ENCODE measurements at places on chromosomes 1 and 21. TPM values are rescaled to one million over a fixed set of nuclear protein-coding genes. Genes with fewer than 3 reads are reported as not detected.
A peak's percentile ranks its signal among the peaks of the same experiment; 100 is the strongest.

The CCDC190 gene
- polyA plus RNA-seq: not detected

The DFFB gene
- 4.8 TPM for polyA plus RNA-seq

The ALPL gene
- 0.12 TPM for polyA plus RNA-seq

The ROR1 gene
- polyA plus RNA-seq: 0.67 TPM

The BMP8A gene
- polyA plus RNA-seq: not detected

The TCHHL1 gene
- polyA plus RNA-seq: not detected

The LCE1C gene
- not detected for polyA plus RNA-seq

The PAX7 gene
- polyA plus RNA-seq: not detected

The GBP6 gene
- polyA plus RNA-seq: not detected

The HENMT1 gene
- not detected for polyA plus RNA-seq

The PKLR gene
- polyA plus RNA-seq: 29.3 TPM

The TNNT2 gene
- 0.63 TPM for polyA plus RNA-seq

The TMPRSS2 gene
- polyA plus RNA-seq: 1.9 TPM

The TMEM79 gene
- 0.99 TPM for polyA plus RNA-seq

The NUF2 gene
- 13.6 TPM for polyA plus RNA-seq

The OR2T35 gene
- not detected for polyA plus RNA-seq

The GREM2 gene
- 0.10 TPM for polyA plus RNA-seq

The EFNA3 gene
- polyA plus RNA-seq: 5.7 TPM

The CADM3 gene
- polyA plus RNA-seq: not detected

The AIM2 gene
- not detected for polyA plus RNA-seq

The PEA15 gene
- 35.2 TPM for polyA plus RNA-seq

The PLA2G2C gene
- not detected for polyA plus RNA-seq

The MROH9 gene
- polyA plus RNA-seq: not detected

DNA sequence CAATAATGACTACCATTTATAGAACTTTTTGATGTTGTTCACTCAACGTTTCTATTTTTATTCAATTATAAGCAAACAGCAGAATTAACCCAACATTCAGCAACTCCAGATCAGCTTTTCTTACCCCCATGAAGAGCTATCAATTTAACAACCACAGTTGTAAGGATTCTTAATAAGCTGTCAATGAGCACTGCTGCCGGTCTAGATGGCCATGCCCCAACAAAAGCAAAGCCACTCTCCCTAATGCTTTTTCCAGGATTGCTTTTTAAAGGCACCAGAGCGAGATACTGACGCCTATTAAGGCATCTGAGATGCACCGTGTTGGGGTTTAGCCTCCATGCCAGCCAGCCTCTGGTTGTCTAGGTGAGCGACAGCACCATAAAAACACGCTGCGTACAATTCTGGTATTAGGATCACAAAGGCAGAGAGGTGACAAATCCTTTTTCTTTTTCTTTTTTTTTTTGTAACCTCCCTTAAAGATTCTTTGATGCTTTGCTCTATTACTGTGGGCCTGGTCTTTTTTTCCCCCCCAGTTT is 39.5 kb downstream of the PTPRC start:
- no peak for DNase-seq

- DNase-seq: peak; percentile 53
Measured at GRCh38 chr1:12539705-12540579, 78.1 kb downstream of the DHRS3 start.

- no peak for DNase-seq
Measured at GRCh38 chr1:35038723-35039122, 7.0 kb upstream of the ZMYM6 start.

DNA sequence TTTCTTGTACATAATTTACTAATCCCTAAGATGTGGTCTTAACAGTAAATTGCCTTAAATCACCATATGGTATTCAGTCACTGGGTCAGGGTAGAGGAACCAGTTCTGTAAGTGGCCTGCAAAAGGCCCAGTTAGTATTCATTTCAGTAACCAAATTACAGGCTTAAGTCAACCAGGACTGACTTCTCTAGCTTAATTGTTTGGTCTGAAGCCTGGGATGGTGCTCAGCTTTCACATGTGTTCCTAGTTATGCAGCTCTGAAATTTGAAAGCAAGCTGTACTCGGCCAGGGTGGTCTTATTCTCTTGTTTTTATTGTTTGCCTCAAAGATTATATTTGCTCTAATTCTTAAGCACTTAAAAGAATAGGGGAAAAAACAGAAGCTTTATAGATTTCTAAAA is 144.6 kb downstream of the MAGI3 start:
- no peak for DNase-seq

DNA sequence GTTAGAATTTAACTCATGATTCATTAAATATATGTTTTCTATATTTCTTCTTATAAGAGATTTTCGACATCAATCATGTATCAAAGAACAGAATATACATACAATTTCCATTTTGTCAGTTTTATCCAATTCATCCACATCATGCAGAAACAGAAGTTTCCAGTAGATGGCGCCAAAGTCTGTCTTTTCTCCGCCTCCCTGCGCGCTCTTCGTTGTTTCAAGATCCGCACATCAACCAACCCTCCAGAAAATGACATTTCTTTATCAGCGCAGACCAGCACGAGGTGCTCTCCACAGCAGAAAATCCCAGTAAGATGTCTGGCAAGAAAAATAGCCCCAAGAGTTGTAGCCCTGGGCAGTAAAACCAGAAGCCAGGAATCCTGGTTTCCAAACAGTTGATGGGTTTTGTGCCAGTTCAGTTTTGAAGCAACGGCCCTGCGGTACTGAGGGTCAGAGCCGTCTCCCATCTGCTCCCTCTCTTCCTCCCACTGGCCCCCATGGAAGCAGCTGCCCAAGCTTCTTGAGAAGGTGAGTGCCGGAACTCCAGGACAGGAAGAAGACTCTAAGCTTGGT is 38.6 kb upstream of the GPR137B start:
- peak; percentile 42 for DNase-seq

DNA sequence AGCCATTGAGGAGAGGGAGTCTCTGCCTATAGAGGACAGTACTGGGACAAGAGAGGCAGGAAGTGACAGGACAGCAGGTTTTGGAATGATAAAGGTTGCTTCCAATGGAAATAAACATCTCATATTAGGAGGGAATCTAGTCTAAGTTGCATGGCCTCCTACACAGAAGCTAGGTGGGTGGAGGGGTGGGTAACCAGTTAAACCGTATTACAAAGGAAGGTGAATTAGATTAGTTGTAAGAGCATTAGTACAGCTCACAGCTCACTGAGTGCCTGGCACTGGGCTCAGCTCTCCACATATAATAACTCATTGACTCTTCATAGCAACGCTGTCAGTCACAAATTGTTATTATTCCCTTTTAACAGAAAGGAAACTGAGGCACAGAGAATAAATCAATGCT is 468.1 kb downstream of the PTPRU start:
- DNase-seq: no peak

GRCh38 chr21:37208741-37209225 is 58.4 kb downstream of the VPS26C start:
- DNase-seq: no peak

GRCh38 chr1:225441314-225442122 is 13.7 kb upstream of the LBR start:
- DNase-seq: peak; percentile 87

DNA sequence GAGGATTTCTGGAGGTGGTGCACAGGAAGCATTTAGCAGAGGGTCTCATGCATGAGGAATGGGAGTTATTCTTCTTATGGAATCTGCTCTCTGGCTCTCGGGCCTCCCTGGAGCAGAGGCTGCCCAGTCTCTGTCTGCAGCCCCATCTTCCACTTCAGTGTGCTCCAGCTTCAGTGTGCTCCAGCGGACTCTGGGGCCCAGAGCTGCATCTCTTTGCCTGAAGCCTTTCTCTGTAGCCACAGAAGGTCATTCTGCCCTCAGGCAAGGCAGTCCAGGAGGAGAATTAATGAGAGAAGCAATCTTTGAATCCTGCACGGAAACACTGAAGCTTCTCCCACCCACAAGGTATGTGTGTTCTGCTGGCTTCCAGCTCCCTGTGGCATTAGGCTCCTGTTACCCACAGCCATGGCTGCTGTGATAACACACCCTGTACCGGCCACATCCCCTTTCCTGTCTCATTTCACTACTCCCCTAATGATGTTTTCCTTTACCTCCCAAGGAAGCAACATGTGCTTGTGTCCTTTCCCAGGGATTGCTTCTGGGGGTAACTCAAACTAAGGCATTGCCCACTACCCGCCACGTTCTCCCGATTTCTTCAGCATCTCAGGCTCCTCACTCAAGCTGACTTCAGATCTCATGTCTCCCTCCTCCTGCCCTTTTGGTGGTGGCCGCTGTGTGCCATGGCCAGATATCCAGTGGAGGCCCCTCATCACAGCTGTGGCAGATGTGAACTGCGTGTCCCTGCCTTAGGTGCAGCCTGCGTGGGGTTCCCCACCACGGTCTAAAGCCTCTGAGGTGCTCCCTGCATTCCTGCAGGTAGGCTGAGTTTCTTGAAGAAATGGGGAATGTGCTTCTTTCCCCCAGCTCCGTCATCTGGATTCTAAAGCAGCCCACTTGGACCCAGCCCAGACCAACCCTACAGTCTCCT is 181.2 kb upstream of the GALNT2 start:
- no peak for DNase-seq

- no peak for DNase-seq
Measured at GRCh38 chr1:216034506-216034905, 388.7 kb downstream of the USH2A start.

GRCh38 chr21:41961282-41961701 is 7.5 kb upstream of the C2CD2 start:
- no peak for DNase-seq

- no peak for DNase-seq
Measured at GRCh38 chr1:213266983-213267772, 216.1 kb downstream of the RPS6KC1 start.

DNA sequence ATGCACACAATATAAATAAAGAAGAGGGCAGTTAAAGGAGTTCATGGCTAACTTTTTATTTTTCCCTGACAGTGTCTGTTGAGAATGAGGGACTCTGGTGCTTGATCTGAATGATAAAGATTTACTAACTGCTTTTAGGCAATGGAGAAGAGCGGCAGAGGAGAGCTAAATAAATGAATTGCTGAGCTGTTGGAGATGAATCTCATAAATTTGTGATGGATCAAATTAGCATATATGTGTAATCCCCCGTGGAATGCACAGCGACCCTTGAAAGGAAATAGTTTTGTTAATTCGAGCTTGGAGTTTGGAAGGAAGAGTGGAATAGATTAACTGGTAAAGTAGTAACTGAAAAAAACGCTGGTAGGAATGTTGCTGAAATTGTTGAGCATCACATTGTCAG is 40.2 kb downstream of the HMCN1 start:
- DNase-seq: no peak

DNA sequence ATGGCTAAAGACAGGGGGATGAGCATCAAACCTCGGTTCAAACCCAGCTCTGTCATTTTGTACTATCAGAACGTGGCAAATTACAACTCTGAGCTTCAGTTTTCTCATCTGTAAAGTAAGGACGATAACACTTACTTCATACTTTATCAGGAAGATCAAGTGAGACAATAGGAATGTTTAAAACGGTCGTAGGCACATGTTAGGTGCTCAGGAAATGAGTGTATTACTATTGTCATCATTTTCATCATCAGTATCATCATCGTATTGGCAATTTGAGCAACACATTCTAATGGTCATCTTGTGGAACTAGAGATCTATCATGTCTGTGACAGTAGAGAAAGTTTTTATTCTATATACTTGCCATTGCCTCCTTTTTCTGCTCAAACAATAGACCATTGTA is 22.1 kb upstream of the GADD45A start:
- DNase-seq: no peak

- DNase-seq: no peak
Measured at GRCh38 chr1:222288053-222288452, 259.9 kb downstream of the HHIPL2 start.

DNA sequence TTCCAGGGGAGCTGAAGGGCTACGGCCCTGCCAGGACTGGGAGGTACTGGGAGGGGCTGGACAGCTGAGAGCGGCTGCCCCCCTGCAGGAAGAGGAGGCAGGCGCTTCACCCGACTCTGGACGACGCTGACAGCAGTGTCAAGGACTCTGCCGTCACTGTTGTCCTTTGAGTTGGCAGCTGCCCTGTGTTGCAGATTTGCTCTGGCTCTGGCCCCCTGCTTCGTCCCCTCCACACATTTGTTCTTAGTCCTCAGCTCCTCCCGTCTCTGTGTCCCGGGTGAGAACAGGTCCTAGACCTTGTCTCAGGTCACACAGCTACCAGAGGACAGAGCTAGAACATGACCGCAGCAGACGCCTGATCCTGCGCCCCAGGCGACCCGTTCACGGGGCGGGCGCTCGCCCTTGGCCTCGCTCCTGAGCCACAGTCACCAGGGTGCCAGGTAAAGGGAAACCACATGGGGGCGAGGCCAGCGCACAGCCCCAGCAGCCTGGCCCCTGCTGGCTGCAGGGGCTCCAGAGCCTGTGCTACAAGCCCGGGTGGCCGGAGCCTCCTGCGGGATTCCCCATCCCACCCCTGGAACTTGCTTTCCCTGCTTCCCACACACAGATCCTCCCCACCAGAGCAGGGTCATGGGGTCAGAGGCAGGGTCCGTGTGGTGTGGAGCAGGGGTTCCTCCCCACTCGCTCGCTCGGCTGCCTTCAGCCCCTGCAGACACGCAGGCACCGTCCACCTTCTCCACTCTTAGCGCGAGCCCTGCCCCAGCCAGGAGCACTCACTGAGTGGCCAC is 10.7 kb upstream of the NPHP4 start:
- peak; percentile 48 for DNase-seq

DNA sequence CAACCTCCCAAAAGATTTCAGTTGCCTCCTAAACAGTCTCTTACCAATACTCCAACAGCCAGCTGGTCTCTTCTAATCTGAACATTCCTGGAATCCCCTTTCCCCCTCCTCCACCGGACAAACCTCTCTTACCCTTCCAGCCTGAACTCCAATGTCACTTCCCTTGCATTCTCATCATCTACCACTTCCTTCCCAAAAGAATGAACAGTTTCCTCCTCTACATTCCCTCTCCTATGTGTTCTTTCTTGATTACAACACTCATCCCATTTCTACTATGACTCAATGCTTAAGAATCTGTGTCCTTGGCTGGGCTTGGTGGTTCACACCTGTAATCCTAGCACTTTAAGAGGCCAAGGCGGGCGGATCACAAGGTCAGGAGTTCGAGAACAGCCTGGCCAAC is 417.1 kb downstream of the SETD4 start:
- no peak for DNase-seq

- DNase-seq: no peak
Measured at GRCh38 chr1:115477071-115477470, 139.0 kb upstream of the NGF start.

All from HepG2 (cell line).